ENCODE measurements at places on chromosomes 1 and 21.

GRCh38 chr1:29090937-29091618, 32.6 kb downstream of the TMEM200B start:
- DNase-seq, result no peak

GRCh38 chr1:192861860-192862259, 53.0 kb downstream of the RGS2 start:
- no peak for DNase-seq

DNA sequence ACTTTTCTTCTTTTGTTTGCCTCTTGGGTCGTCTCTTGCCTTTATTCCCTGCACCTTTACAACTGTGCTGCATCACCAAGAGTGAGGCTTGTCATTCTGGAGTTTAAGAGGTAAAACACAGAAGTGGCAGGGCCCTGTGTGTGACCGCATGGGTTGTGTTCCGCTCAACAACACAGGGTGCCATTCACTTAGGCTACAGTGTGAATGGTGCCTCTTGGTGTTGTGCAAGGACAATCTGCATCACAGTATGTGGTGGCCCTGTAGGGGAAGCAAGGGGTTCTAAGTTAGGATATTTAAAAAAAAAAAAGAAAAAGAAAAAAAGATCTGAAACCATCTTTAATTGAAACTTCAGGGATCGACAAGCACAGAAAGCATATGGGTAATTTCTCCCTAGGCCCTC, 38.2 kb downstream of the BRINP2 start:
- DNase-seq, result no peak

GRCh38 chr1:230280906-230281413, 145.2 kb downstream of the PGBD5 start:
- no peak for DNase-seq

DNA sequence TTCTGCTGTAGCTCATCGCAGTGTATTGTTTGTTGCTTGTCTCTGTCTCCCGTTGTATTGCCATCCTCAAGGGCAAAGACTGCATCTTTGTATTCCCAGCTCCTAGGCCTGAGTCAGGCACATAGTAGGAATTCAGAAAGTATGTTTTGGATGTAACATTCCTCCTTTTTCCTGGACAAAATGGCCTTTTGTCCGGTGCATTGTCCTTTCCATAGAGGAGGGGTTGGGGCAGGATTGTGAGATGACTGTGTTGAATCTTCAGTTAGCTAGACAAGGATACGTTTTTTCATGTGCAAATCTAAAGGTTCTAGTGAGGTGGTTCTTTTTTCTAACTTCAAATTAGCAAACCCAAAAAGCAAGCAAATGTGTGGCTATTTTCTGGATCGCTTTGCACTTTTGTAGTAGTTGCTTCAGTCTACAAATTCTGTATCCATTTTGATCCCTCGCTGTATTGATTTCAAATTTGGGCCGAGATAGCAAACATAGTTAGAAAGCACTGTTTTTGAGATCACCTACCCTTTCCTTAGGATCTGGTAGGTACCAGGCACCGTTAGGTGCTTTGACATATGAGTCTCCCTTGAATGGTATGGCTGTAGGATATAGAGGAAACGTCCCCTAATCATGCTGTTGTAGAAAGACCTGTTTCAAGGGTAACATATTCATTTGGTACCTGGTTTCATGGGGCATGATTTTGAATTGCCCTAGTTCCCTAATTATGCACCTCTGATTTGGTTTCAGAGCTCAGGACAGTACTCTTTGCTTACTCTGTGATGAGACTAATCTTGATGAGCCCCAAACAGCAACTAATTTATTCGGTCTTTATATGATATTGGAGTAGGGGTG, 1.2 kb downstream of the PPP1R8 start:
- no peak for DNase-seq

DNA sequence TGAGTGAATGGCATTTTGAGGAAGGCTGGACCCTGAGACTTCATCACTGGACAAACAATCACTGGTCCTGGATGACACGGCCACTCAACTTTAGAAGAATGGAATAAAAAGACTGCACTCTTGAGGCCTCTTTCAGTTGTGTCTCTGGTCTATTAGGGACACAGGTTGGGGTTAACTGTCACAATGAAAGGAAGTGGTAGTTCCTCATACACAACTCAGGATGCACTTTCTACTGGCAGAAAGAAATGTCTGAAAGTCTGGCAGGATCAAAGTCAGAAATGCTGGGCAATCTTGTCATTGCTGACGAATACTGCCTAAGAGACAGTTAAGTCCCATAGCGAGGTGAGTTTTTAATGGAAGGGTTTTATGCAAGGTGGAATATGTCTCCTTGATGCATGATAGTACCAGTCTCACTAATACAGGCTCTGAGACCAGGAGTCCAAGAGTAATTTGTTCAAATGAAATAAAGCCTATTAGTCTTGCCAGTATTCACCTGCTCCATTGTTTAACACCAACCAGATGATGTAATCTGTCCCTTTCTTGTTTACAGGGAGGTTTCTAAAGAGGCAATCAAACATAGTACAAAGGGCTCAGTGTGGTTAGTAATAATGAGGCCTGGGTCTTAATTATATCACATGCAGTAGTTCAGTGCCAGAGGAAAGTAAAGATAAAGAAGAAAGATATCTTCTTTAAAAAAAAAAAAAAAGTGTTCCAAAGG, 11.2 kb upstream of the RRP15 start:
- DNase-seq, result no peak

DNA sequence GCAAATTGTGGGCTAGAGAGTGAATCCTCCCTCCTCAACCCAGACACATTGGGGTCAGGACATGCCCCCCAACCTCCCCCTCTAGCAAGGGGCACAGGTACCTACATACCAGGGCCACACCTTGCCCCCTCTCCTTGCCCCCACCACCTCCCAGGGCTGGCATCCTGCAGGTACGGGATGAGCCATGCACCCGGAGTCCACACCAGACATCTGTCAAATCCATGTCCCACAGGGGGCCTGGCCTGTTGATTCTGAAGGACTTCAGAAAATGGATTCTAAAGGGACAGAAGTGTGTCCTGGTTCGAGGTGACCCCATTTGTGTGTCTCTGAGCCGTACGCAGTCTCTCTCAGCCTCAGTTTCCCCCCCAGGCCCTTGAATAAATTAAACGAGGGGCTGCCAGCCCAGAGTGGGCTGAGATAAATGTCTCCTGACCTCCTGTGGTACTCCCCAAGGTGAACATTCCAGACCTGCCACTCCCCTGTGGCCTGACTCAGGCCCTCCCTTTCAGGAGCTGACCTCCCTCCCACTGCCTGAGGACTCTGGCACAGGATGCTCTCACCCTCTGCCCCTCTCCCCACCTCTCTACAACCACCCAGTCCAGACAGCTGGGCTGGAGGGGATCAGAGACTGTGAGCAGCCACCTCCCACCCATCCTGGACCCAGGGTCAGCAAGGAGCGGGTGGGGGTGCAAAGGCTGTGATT, 94.5 kb downstream of the EPHB2 start:
- DNase-seq, result no peak

DNA sequence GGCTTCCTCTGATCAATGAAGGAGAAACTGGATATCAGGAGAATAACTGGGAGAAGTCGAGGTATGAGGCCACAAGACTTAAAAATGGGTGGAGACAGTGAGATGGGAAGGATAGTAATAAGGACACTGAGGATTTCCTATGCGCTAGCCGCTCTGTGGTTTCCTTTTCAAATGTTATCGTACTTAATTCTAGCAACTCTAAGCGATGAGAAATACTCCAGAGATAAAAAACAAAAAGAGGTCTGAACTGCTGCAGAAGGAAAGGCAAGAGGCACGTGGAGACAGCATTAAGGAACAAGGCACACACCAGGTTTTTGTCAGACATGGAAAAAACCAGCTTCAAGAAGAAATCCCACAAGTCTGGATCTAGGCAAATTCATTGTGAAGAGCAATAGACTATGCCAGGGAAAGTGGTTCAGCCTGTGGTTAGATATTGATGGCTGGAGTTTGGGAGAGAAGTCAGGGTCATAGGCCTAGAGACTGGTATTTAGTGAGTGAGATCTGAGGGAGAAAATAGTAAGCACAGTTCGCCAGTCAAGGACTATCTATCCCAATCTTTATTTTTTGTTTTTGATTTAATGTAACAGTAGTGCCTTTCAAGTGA, 5.3 kb downstream of the CLCA2 start:
- no peak for DNase-seq

DNA sequence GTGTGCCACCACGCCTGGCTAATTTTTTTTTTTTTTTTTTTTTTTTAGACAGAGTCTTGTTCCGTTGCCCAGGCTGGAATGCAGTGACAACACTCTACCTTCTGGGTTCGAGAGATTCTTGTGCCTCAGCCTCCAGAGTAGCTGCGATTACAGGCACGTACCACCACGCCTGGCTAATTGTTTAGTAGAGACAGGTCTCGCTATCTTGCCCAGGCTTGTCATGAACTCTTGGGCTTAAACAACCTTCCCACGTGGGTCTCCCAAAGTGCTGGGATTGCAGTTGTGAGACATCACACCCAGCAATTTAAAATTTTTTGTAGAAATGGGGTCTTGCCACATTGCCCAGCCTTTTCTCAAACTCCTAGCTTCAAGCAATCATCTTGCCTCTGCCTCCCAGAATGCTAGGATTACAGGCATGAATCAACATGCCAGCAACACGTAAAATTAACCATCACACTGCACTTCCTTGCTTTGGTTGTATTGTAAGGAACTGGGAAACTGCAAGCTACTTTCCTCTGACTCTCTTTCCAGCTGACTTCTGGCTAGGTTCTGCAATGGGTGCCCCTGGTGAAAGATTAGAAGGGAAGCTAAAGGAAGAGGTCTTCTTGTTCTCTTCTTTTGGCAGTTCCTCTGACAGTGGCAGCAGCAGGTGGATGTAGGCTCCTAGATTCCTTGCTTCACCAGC, 13.9 kb upstream of the IL6R start:
- no peak for DNase-seq

DNA sequence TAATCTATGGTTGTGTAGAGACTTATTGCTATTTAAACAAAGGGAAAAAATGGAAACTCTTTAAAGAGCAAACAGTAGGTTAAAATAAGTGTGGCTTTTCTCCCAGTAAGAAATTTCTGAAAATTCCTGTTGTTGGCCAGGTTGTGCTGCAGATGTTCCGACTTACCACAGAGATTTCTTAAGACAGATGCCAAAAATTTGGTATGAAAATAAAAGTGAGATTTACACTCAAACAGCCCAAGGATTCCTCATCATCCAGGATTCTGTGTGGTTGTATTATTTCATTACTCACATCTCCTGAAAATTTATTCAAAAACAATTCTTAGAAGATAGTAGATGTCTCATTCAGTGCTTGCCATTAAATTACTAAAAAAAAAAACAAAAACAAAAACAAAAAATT, 296.7 kb upstream of the PTBP2 start:
- no peak for DNase-seq

- no peak for DNase-seq
These were observed 133.4 kb downstream of the SYT2 start for GRCh38 chr1:202576816-202577215.

DNA sequence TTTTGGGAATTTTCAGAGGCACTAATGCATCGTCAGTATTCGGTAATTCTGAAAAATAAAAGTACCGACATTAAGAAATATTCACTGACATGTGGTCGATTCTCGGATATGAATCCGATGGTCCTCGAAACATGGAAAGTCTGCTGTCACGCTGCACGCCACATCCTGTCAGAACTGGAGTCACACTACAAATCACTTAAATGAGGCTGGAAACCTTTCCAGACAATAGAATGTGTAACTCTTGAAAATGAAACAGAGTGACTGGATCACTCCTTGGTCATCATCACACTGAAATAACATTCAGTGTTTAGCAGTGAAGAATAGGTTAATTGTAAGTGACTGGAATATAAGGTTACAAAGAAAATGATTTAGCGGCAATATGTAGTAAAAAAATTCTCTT, 620.1 kb upstream of the ADAMTS5 start:
- DNase-seq, result no peak

- DNase-seq, result no peak
These were observed 21.2 kb downstream of the PRRX1 start for GRCh38 chr1:170685166-170685565.

DNA sequence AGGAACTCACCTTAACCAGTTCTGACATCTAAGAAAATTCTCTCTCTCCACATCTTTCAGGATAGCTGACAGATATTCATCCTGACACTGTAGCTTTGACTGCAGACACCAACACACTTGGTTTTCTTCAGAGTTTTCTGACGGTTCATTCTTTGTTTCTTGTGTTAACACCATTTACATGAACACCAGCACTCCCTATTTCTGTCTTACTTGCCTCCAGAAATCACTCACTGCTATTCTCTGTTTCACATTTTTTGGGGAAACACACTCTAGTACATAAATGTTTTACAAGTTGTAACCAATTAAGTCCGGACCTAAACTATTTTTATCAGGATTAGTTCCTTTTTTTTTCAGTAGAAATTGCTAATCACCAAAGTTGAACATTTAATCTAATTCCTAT, 15.4 kb downstream of the FLVCR1 start:
- no peak for DNase-seq

GRCh38 chr1:2561446-2561845, 5.3 kb downstream of the TNFRSF14 start:
- no peak for DNase-seq

- DNase-seq, result no peak
These were observed 426.3 kb upstream of the CHRM3 start for GRCh38 chr1:238960071-238960470.

GRCh38 chr21:29647353-29647781, 292.4 kb downstream of the GRIK1 start:
- no peak for DNase-seq

GRCh38 chr1:246526915-246527314, 19.8 kb upstream of the SMYD3 start:
- no peak for DNase-seq

DNA sequence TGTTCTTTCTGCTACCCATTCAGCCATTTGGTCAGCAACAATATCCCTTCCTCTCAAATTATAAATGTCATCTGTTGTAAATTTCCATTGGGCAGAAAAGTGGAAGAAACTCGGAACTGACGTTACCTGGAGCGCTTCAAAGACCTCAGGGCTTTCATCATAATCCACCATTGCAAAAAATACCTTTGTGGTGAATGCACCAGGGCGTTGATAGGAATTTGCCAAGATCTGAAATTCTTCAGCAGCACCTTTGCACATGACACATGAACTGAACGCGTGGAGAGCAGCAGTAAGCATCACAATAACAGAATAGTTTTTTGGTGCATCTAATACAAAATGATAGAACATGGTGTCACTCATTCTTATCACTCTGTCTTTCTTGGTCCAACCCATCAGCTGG, 3.1 kb upstream of the TEKT2 start:
- DNase-seq, result no peak

DNA sequence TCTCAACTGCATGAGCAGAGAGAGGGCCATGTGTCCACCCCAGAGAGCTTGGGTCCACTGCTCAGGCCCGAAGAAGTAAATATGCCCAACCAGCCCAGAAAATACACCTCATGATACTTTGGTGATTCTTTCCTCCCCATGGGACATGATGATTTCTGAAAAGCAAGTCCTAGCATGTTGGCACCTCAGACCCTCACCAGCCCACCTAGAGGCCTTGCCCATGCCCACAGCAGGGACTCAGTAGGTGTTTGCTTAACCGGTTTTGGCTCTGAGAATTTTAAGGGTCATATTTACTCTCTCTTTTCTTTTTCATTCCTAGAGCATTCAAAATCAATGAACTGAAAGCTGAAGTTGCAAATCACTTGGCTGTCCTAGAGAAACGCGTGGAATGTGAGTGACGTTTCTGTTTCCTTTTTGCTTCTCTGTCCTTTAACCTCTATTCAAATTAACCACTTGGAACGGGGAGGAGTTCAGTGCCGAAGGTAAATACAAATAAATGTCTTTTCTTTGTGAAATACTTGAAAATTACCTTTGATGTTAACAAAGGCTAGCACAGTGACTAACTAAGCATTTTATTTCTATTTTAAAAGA, 79.7 kb downstream of the PDE9A start:
- no peak for DNase-seq

Data from left kidney (tissue), 8 donors.